Activated T-cell treated with anti-CD3 and anti-CD28 coated beads, Interleukin-2, amount 50 U/mL, for 4 hours (primary cell): ENCODE measurements at places on chromosomes 5 and 9.

DNA sequence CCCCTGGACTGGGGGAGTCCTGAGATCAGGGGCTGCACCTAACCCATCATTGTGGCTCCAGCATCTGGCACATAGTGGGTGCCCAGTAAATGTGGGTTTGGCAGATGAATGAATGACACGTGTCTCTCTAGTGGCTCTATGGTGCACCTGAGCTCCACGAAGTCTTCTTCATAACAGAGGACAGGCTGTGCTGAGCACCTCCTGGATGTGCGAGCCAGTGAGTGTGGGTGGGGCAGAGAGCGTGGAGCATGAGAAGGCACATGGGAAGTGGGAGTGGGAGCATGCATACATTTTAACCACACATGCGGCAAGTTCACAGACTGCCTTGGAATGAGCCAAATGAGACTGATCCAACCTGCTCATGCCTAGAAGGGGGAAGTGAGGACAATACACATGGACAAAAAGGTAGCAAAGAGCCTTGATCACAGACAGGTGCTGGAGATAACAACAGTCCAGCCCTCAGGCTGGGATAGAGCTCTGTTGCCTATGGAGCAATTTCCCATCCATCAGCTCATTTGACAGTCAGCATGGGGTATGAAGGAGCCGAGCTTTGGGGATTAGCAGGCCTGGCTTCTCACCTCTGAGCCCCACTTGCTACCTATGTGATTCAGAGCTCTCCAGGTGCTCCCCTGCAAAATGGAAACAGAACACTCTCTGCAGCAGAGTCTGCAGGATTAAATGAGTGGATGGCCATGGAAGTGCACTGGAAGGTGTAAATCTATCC lies 76.2 kb upstream of the TBC1D2 start:
- DNase-seq = no peak

- DNase-seq = no peak
Observed at GRCh38 chr5:150611026-150611425, 29.4 kb upstream of the SYNPO start.

GRCh38 chr5:3107156-3107611 lies 355.7 kb upstream of the IRX2 start:
- no peak for DNase-seq

GRCh38 chr5:176754376-176754973 lies 55.9 kb upstream of the UNC5A start:
- DNase-seq = no peak

GRCh38 chr5:146173597-146173996 lies 8.9 kb downstream of the LARS1 start:
- DNase-seq = no peak

GRCh38 chr5:79048437-79048836 lies 21.0 kb downstream of the DMGDH start:
- DNase-seq = no peak

DNA sequence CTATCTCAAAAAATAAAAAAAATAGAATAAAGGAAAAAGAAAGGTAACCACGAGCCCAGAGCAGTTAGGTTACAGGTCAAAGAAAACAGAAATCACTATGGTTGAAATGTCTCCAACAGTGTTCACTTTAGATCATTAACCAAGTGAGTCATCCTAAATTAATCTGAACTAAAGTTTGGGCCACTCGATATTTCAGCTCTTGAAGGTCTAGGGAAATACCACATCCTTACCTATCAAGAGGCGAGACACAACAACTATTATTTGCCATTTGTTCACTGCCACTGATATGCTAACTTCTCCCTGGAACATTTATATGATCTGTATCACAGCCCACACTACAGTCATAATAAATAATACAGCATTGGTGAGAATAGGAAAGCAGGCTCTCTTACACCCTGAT lies 111.3 kb upstream of the NR5A1 start:
- DNase-seq = no peak

DNA sequence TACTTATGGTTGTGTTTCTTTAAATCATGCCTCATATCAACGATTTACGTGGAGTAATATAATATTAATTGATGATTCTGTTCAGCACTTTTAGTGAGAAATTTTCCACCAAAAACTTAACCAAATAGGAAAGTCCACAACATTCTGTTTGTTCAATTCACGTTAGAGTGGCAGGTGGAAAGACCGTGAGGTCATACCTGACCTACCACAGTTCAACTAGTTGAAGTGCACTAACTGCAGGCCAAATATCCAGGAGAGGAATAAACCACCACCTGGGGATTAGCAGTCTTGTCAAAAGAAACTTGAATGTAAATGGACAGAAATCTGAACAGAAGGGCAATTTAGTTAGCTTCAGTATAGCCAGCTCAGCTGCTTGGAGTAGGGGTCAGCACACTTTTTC lies 577.7 kb downstream of the KIF4B start:
- DNase-seq = no peak

- no peak for DNase-seq
Observed at GRCh38 chr5:422323-423232, 20.4 kb upstream of the EXOC3 start.

DNA sequence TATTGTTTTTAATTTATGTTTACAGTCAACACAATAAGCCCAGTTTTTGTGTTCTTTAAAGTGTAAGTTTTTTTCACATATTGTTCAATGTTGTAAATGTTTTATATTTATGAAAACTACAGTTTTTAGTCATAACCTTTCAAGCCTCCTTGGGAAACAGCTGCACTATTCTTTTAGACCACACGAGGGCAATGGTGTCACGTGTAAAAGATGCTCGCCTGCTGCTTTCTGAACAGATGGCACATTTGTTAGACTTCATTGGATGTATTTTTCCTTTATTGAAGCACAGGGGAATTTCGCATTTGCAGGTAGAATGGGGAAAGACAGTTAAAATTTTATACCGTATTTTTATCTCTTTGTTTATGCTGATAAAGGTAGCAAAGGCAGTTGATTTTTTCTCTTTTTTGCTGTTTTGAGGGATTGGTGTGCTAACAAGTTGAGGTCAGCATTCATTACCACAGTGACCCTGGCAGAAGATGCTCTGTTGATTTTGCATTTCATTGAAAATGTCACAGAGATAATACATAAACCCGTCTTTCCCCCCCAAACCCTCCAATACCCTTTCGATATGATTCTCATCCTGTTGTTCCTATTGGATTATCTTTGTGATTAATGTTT lies 59.0 kb downstream of the MAT2B start:
- peak; percentile 56 for DNase-seq

GRCh38 chr9:109005678-109006077 lies 7.6 kb downstream of the CTNNAL1 start:
- no peak for DNase-seq
